ENCODE measurements at places on chromosomes 6 and 20.

DNA sequence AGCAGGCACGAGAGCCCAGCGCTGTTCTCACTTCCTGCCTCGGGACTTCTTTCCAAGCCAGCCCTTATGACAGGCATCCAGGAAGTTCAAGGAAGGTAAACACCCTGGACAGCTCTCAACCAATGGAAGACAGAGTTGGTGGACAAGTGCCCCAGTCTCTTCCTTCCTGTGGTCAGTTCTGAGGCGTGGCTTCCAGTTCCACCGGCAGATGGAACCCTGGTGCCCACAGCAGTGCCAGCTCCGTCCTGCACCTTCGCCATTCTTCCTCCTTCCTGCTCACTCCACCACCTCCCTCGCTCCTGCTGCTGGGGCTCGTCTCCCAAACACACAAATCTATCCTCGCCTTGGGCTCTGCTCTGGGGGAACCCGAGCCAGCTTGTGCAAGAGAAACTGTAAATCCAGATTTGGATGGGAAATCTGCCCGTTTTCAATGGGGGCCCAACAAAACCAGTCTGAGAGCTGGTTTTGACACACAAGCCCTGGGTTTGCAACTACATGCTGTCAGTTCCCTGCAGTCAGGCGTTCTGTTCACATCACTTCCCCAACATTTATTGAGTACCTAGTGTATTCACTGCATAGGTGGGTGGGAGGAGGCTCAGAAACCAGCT is 162.7 kb downstream of the GRM4 start:
- no peak for DNase-seq

- DNase-seq, result no peak
Measured at GRCh38 chr6:88987922-88988321, 24.5 kb upstream of the RNGTT start.

DNA sequence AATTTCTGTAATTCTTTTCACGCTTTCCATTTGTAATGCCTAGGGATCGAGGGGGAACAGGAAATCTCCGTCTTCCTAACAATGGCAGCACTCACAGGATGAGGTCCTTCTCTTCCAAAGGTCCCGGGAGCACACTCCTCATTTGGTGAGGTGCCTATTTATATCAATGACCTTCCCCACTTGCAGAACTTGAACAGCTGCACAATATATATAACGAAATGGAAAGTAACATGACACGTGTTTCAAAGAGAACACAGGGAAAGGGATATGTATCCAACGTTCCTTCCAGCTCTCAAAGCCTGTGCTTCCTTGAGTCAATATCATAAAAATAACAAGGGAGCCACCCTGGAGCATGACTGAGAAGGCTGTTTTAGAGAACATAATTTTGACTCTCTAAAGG is 78.6 kb upstream of the RBM24 start:
- no peak for DNase-seq

DNA sequence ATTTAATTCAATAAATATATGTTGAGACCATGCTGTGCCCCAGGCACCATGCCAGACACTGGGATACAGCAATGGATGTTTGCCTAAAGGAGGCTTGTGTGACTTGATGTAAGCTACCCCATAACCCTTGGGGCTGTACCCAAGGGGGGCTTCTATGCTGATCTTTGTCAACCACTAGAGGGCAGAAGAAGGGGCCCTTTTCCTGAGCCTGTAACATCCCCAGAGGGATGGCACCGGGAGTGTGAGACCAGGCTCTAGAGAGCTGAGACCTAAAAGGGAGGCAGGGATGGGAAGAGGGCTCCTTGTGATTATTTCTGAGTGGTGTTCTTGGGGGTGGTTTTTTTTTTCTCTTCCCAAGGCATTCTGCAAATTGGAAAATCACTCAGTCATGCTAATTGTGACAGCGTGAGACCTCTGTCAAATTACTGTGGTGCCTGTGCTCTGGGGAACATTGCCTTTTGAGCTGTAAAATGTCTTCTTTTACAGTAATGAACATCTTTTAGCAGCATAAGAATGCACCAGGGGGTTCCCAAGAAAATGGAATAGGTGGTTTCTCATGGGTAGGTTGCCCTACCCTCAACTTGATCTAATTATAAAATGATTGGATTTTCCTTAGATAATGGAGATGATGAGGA is 138.7 kb upstream of the SLC24A3 start:
- no peak for DNase-seq

DNA sequence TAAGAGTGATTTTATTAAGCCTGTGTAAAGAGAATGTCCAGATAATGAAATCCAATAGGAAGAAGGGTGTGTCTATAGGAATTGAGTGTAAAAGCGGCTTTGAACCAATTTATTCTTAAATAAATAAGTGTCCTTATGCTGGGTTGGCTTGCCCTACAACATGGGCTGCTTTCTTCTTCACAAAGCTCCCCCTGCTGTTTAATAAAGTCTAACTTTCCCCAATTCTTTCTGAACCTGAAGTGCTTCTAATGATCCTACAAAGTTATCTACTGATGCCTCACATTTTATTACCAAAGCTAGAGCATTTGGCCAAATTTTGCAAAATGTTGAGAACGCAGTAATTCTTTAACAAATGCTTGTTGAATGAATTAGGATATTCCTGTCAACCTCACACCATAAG is 36.3 kb upstream of the SIRT5 start:
- DNase-seq, result peak; percentile 59

All from putamen (tissue), 1 donor.